SK-MEL-5 (cell line): ENCODE measurements at places on chromosomes 16 and 17.
A peak's percentile ranks its signal among the peaks of the same experiment; 100 is the strongest.

DNA sequence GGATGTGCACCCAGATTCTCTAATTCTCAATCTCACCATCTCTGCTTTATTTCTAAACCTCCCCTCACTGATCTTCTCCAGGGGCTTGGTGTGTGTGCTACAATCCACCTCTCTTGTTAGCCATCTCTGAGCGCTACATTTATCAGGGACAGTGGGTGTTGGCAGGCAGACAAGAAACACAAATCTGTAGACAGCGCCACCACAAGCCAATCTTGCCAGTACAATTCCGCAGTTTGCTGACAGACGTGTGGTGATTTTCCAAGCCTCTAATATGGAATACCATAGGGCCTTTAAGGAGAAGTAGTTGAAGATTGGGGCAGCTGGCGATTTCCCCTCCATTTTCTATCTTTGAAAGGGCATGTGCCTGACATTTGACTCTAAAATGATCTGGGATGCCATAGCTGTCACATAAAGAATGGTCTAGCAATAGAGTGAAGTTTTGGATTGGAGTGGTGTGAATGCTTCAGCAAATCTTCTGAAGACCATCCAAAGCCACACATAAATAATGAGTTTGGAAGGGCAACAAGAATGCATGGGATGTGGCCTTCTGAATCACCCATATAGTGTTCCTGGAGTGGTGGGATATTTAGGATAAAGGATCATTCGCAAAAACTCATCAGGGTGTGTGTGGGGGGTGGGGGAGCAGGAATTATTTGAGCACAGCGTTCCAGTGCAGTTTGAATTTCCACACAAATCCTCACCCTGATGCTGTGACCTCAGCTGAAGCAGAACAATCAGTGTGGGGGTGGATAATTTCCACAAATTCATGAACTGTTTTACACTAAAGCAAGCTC, 12.0 kb upstream of the ANKFN1 start:
- no peak for DNase-seq

- peak; percentile 80 for DNase-seq
These were observed 15.7 kb downstream of the SLC16A3 start for GRCh38 chr17:82244413-82245133.

DNA sequence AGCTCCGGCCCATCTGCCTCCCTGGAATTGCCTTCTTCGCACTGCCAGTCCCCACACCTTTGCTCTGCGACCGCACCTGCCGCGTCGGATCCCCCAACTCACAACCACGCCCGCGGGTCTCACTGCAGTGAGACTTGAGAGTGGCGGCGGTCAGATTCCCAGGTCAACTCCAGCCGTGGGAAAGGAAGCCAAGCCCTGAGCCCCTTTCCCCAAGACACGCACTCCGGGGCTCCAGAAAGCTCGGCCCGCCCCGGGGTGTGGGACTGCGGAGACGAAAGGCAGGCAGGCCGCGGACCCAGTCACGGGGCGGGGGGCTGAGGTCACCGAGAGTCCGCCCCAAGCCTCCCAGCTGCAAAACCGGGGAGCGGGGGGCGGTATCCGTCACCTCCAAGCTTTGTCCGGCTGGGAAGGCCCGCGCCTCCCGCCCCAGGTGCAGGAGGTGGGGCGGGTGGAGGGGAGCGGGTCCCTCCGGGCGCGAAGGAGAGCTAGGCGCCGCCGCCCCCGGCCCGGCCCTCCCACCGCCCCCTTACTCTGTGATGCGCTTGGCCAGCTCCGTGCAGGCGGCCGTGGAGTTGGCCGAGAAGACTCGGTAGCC, 615 bp downstream of the PRPSAP1 start:
- DNase-seq: no peak

DNA sequence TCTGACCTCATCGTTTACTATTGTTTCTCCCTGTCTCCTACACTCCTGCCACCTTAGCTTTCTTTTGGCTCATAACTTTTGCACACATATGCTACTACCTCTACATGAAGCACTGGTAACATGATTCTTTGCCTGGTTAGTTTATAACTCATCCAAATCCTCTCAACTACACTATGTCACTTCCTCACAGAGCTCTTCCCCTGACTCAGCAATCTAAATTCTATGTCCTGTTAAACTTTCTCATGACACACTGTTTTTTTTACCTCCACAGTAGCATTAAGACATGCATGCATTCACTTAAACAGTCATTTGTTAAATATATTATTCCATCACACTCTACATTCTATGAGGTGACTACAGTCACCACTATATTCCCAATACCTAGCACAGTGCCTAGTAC, 19.7 kb downstream of the APPBP2 start:
- no peak for DNase-seq

GRCh38 chr17:80649200-80649644, 104.6 kb downstream of the RPTOR start:
- no peak for DNase-seq
